ENCODE measurements at places on chromosomes 11 and 22.

- DNase-seq: no peak
Observed at GRCh38 chr11:7858006-7858405, 61.3 kb upstream of the OR5P2 start.

- no peak for DNase-seq
Observed at GRCh38 chr22:48950151-48950915, 877.3 kb downstream of the BRD1 start.

- DNase-seq: peak; percentile 92
Observed at GRCh38 chr11:43923406-43924111, 18.9 kb upstream of the C11orf96 start.

- DNase-seq: no peak
Observed at GRCh38 chr11:128737704-128738103, 43.8 kb downstream of the FLI1 start.

GRCh38 chr11:119861160-119861559 lies 132.2 kb upstream of the NECTIN1 start:
- DNase-seq: no peak

GRCh38 chr22:45647532-45648225 lies 24.0 kb upstream of the ATXN10 start:
- DNase-seq: no peak

DNA sequence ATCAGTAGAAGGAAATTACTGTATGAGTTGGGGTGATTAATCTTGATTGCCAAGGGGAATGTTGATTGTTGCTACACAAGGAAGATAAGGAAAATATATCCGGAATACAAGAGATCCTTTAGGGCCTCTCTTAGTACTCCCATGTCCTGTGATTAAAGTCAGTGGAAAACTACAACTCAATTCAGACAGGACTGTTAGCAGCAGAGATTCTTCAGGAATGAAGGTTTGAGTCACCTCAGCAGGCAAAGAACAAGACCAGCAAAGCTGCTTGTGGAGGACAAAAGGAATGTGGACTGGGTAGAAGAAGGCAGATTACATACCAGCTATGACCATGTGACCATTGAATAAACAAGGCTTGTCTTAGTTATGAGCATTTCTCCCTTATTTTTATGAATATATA lies 478.2 kb downstream of the BUD13 start:
- DNase-seq: peak; percentile 32

DNA sequence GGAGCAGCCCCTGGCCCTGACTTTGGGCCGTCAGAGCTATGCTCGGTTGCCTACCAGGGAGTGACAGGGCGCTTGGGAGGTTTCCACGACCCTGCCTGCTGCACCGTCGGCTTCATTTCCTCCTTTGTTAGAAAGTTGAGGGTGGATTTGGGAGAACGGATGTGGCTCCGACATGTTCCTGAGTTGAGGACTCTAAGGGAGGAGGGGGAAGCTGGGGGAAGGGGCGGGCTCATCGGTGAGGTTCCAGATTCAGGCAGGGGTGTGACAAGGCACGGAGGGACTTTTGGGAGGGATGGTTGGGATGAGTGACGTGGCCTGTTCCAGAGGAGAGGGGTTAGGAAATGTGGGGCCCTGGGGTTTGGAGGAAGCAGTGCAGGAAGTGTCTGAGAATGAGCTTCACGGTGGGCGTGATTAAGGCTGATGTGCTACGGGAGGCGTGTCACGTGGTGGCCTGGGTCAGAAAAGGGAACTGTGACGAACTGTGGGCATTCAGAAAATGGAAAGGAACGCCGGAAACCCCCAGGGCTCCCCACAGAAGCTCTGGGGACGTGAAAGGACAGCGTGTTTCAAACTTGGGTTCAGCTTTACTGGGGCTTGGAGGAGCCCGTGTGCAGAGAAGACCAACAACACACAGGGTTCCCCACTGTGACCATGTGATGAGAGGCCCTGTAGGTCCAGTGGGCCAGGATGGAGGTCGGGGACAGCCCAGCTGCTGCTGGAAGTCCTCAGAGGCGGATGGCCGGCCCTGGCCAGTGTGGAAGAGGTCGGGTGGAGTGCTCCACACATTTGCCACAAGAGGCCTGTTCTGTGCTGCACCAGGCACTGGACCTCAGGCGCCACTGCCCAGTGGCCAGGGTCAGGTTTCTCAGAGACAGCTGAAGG lies 2.8 kb downstream of the PARVB start:
- DNase-seq: peak; percentile 63

- no peak for DNase-seq
Observed at GRCh38 chr11:96474263-96474662, 84.5 kb downstream of the JRKL start.

GRCh38 chr11:68343761-68344256 lies 31.4 kb downstream of the LRP5 start:
- DNase-seq: no peak

- DNase-seq: no peak
Observed at GRCh38 chr11:120735035-120735434, 223.5 kb downstream of the GRIK4 start.

DNA sequence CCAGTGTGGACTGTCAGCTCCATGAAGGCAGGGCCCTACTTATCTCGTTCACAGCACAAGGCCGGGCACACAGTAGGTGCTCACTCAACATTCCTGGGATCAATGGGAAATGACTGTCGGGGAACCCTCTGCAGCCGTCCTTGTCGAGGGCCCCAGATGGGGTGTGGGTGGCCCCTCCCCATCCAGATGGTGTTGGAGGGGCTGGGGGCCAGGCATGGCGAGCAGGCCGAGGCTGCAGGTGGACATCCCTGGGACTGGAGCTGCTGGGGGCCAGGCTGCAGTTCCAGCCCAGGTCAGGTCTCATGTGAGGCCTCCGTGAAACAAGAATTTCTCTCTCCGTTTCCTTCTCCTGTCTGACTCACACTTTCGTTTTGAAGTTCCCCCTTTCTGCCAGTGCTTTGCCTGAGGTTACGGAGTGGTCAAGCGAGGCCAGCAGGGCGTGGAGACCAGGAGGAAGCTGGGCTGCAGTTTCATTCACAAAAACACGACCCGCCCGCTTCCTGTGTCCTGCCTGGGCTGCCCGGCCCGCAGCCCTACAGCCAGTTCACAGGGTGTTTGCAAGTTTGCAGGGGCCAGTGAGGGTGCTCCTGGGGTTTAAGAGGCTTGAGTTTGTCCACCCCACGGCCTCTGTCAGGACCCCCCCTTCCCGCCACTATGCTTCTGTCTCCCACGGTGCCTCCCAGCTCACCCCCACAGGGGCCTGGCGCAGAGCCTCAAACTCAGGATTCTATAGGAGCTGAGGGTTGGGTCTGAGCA lies 4.5 kb downstream of the MYEOV start:
- DNase-seq: peak; percentile 82
